ENCODE measurements at places on chromosomes 6 and 20. TPM values are rescaled to one million over a fixed set of nuclear protein-coding genes. Genes with fewer than 3 reads are reported as not detected.

Gene ENTPD6
- total RNA-seq = 50.3 TPM

Gene C4A
- total RNA-seq = 13.3 TPM

- no peaks in the 10 kb centered on the region for H3K27me3 ChIP-seq
- no peak overlapping the region for H3K4me3 ChIP-seq
- peaks cover 4% of the 10 kb centered on the region for H3K4me1 ChIP-seq
- peaks cover 63% of the 10 kb centered on the region for H3K36me3 ChIP-seq
- DNase-seq = no peak
Measured at GRCh38 chr6:125285936-125286335, 15.8 kb downstream of the HDDC2 start.

GRCh38 chr20:33832103-33832804 is 21.1 kb downstream of the CHMP4B start:
- peaks cover 11% of the 10 kb centered on the region for H3K36me3 ChIP-seq
- H3K4me3 ChIP-seq = peak overlapping the region; percentile 20
- H3K27ac ChIP-seq = peak overlapping the region; percentile 85
- no peak for DNase-seq
- no peaks in the 10 kb centered on the region for H3K27me3 ChIP-seq

Gene PLAGL1
- 105 TPM for total RNA-seq

GRCh38 chr20:45337367-45338120 is 10.7 kb downstream of the SDC4 start:
- H3K4me3 ChIP-seq = no peak overlapping the region
- no peaks in the 10 kb centered on the region for H3K36me3 ChIP-seq
- peak overlapping the region; percentile 96 for H3K27ac ChIP-seq
- no peaks in the 10 kb centered on the region for H3K27me3 ChIP-seq
- no peak for DNase-seq
- peaks cover 64% of the 10 kb centered on the region for H3K4me1 ChIP-seq

DNA sequence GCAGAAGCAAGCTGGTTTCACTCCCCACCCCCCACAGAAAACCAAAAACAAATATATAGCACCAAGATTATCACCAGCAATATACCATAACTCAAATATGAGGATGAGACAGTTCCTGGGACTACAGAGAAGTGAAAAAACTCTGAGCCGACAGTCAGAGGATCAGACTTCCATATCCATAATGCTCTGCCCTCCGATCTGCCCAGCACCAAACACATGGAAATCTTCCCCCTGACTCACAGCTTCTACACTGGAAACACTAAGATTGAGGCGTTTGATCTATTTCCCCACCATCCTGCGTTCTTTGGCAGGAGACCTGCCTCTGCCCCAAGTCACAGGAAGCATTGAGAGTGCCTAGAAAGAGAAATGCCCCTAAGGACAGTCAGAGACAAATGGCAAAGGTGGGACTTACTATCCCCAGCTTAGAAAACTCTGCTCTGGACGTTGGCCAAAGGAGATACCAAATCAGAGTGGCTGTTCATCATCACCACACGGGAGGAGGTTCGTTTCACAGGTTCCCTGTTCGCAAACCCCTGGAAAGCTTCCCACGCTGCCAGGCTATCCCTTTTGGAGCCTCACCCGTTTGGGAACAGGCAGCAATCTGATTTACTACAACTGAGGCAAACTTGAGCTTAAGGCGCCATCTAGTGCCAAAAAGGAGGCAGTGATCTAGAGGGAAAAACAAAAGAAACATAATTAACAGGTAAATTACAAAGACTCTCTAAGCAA is 48.7 kb upstream of the SRSF6 start:
- H3K36me3 ChIP-seq = no peaks in the 10 kb centered on the region
- no peak overlapping the region for H3K4me3 ChIP-seq
- DNase-seq = no peak
- no peak overlapping the region for H3K27ac ChIP-seq
- H3K4me1 ChIP-seq = no peaks in the 10 kb centered on the region

GRCh38 chr20:2816030-2816582 is at the start of gene TMEM239:
Gene TMEM239, plus strand, starts transcription at chr20:2816364. Its CDS starts 191 bp downstream, at chr20:2816555.
- H3K27me3 ChIP-seq = no peaks in the 10 kb centered on the region
- peaks cover 35% of the 10 kb centered on the region for H3K4me1 ChIP-seq
- no peak within 1 kb of the TSS for H3K4me3 ChIP-seq
- no peak for DNase-seq
- H3K36me3 ChIP-seq = peaks cover 9% of the 10 kb centered on the region

DNA sequence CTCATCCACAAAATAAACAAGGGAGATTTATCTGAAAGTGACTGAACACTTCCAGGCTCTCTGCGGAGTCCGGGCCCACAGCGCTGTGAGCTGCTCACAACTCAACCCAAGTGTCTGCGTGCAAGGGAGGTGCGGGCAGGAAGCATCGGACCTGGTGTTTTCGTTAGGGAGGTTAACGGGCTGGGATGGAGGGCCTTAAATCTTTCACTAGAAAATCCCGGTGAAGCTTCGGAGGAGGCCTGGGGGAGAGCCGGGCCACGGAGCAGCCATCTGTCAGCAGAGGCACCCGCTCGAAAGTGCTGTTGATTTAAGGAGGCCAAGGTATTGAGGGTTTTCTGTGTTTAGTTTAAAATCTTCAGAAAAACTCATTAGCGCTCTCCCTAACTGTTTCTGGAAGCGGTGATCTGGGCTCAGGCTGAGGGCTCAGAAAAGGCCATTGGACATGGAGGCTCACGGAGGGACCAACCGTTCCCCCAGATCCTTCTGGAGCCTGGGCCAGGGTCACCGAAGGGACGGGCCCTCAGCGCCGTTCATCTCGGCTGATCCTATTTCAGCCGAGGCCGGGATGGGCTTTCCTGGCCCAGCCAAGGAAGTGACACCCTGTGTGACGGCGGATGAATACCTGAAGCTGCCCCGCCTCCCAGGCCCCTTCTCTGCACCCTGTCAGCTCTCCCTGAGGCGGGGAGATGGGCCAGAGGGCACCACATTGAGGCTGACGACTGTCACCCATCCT is 20.7 kb downstream of the GATA5 start:
- no peak for DNase-seq
- no peaks in the 10 kb centered on the region for H3K36me3 ChIP-seq
- H3K27me3 ChIP-seq = peaks cover 8% of the 10 kb centered on the region
- no peak overlapping the region for H3K4me3 ChIP-seq

Data from chondrocyte (in vitro differentiated cells).